ENCODE measurements at places on chromosomes 7 and 10. TPM values are rescaled to one million over a fixed set of nuclear protein-coding genes. Genes with fewer than 3 reads are reported as not detected.

- DNase-seq = no peak
Observed at GRCh38 chr7:111362506-111363054, 199.7 kb downstream of the IMMP2L start.

DNA sequence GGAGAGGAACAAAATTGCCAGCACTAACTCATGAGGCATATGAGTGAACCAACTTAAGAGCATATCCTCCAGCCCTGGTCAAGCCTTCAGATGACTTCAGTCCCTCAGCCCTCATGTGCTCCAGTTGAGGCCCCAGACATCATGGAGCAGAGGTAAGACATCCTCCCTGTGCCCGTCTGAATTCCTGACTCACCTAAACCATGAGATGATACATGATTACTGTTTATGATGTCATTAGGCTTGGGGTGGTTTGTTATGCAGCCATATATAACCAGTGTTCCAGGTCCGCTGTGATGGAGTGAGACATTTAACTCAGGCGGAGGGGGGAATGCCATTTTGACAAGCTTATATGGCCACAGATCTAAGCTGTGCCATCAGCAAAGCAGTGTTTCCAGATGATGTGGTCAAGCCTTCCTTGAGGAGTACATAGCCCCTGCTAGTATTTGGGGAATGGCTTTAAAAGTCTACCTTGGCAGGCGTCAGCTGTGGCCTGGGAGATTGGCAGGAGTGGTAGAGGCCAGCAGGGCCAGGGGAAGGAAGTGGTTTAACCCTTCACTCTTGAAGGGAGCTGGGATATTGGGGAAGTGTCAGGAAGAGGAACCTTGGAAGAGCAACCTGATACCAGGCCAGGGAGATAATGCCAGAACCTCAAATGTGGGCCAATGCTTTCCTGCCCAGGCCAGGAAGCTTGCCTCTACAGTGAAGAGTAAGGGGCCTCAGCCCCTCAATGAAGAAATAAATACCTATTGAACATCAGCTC lies 343.0 kb upstream of the PODXL start:
- DNase-seq = no peak

DNA sequence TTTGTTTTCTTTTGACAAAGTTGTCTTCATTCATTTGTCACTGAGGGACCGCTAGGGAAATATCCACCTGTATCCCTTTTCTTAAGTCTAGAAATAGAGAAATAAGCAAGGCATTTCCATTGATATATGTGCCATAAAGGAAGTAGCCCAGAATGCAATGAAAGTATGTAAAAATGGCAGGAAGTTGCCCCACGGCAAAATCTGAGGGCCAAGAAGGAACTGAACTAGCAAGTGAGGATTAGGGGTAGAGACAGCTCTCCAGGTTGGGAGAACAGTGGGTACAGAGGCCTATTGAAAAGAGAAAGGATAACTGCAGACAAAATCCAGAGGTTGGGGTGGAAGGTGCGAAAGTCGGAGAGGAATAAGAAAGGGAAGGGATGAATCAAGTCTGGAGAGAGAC lies 56.6 kb upstream of the TOMM7 start:
- no peak for DNase-seq

GRCh38 chr10:69957886-69958555 lies 94.6 kb upstream of the MACROH2A2 start:
- no peak for DNase-seq

DNA sequence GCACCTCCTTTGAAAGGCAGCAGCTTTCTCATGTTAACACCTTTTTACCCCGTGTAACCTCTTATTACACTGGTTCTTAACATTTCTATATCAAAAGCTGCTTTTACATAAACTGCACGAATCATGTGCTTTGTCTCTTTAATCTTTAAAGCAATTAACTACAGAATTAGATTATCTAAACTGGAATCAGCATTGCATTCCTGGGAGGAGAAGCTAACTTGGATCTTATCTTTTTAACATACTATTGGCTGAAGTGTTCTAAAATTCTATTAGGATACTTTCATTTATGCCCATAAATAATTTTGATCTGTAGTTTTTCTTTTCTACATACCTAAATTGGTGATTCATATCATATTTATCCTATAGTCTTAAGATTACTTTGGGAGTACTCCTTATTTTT lies 428.4 kb upstream of the IGFBP3 start:
- no peak for DNase-seq

DNA sequence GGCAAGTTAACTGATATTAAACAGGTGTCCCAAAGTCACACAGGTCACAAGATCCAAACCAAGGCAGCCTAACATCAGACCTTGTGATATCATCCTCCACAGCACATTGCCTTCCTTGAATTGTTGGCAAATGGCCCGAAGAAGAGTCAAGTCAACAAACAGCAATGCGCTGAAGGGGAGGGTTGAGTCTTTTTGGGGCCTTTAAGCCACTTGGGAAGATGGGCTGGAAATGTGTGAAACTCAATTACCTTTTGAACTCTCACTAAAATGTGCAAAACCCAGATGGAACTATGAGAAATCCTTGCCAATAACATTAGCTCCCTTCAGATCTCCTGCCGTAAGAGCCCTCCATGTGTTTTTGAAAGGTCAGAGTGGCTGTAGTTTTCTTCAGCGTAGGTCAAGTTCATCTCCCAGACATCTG lies 47.9 kb upstream of the STK17A start:
- DNase-seq = no peak

DNA sequence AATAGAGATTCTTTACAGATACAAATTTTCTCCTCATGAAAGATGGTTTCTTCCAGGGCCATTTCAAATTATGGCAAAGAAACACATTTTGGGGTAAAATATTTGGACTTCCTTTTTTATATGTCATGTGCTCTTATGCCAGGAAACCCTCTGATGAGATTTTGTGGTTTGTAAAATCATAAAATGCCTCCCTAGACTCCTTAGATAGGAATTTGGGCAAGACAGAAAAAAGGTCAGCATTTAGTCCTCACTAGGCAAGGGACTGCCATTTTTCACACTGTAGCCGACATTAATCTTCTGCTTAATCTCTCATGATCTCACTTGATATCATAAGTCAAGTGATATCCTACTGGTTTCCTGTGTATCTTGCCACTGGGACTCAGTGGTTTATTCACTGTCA lies 286.4 kb downstream of the ARHGAP12 start:
- DNase-seq = no peak

DNA sequence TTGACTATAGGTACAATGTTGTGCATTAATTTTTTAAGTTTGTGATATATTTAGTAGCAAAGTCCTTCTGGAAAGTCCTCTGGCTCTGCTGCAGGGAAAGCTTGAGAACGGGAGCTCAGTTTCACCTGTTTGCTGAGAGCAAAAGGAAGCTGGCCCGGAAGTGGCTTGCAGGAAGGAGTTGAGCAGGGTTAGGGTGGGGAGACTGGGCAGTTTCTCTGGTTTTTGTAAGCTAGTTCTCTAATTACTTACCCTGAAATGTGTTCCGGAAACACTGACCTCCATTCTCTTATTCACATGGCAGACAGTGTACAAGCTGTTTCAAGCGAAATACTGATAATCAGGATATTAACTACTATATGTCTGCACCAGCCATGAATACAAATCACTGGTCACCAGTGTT lies 22.3 kb downstream of the MAP3K8 start:
- no peak for DNase-seq

GRCh38 chr7:99752356-99752755 lies 17.4 kb upstream of the CYP3A7 start:
- DNase-seq = no peak

DNA sequence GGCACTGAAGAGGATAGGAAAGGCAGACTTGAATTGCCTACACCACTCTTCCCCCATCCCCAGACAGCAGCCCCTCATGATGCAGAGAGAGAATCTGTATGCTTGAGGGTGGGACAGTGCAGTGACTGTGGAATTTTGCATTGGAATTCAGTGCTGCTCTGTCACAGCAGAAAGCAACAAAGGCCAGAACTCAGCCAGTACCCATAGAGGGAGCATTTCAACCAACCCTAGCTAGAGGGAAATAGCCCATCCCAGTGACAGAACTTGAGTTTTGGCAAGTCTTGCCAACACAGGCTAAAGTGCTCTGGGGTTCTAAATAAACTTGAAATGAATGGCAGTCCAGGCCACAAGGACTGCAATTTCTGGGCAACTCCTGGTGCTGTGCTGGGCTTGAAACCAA lies 80.4 kb downstream of the TES start:
- DNase-seq = no peak

DNA sequence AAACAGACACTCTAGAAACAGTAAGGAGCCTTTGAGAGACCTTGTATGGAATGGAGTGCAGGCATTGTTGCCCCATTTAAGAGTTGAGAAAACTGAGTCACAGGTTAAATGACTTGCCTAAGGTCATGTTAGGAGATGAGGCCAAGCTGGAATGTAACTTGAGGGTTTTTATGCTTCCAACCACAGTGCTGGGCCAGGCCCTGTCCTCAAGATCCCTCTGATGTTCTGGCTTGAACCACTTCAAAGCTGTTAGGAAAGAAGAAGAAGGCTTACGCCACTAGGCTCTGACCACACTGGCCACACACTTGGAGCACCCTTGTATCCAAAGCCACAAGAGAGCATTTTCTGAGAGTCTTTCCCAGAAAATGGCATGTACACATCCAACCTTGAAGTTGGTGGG lies 42.7 kb downstream of the PLAU start:
- no peak for DNase-seq

DNA sequence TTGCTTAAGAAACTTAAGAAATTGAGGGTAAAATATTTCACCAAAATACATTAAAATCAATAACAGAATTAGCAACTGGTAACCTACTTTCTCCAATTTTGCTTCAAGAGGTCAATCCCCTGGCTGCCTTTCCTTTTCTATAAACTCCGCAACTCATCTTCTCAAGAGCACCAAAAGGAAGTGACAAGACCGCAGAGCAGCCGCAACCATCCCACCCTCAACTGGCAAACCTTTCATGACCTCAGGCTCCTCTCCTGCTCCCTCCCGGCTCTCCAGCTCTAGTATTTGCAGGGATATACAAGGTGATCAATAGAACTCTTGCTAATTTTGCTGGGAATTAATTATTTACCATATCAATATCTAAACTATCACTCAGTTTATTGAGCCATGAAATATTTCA lies 88.9 kb downstream of the ATE1 start:
- DNase-seq = no peak

GRCh38 chr7:76086070-76086469 lies 38.2 kb downstream of the MDH2 start:
- DNase-seq = no peak

DNA sequence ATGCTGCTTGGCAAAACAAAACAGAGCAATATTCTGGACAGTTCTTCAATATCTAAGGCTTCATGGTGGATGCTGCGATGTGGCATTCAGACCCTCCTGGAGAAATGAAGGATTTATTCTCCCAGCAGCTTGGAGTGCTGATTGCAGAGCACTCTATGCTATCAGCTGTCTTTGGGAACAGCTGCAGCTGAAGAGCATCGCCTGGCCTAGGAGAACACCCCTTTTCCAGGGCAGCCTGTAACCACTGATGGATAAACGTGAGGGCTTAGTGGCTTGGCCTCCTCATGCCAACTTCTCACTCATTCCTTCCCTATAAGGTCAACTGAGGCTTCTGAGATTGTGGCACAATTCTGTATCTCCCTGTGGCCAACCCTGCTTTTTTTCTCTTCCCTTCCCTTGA lies 638.1 kb upstream of the CNTNAP2 start:
- DNase-seq = no peak

DNA sequence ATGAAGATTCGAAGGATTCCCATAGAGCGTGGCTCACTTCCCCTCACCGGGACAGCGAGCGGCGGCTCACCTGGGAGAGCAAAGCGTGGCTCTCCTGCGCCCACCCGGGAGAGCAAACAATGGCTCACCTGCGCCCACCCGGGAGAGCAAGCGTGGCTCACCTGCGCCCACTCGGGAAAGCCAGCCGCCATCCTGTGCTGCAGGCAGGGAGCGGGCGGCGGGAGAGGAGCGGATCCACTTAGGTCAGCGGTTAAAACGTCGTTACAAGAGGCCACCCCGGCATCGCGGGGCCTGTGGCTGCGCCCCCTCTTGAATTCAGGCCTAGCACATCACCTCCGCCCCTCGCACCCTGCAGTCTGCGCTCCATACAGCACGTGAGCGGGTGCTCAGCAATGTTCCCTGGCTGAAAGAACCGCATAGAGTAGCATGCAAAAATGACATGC lies 461 bp upstream of the FIGNL1 start:
- no peak for DNase-seq

- DNase-seq = no peak
Observed at GRCh38 chr10:8975535-8975934, 921.0 kb downstream of the GATA3 start.

- no peak for DNase-seq
Observed at GRCh38 chr7:2192831-2193534, 39.8 kb downstream of the MAD1L1 start.

DNA sequence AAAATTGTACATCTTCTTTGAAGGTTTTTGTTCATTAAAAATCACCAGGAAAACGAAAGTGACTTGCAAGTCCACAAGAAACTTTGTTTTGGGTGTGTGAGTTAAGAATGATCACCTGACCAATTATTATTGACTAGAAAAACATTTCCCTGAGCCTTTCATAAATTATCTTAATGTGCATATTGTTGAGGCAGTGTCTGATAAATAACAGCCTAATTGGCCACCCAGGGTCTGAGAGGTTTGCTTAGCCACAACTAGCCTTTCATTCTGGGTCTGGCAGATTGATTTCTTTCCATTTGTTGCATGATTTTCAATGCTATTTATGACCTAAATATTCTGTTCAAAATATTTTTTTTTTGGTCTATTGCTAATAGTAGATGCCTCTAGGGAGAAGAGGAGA lies 152.8 kb downstream of the AUTS2 start:
- DNase-seq = no peak

- DNase-seq = no peak
Observed at GRCh38 chr7:43888993-43889945, 17.1 kb downstream of the URGCP start.

DNA sequence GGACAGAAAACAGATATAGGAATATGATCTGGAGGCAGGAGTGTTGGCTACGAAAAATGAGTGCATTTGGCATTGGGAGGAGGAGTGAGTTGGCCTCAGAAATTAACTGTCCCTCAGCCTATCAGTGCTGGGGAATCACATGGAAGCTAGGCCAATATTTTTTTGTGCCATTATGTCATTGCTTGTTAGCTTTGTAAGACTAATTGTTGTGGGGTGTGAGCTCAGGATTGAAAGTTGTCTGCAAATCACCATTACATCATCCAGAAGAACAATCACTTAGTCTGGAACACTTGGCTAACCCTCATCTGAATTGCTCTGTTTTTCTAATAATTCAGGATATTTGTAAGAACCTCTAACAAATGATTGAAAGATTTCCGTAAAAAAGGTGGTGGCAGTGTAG lies 45.2 kb upstream of the SEMA3D start:
- DNase-seq = no peak

DNA sequence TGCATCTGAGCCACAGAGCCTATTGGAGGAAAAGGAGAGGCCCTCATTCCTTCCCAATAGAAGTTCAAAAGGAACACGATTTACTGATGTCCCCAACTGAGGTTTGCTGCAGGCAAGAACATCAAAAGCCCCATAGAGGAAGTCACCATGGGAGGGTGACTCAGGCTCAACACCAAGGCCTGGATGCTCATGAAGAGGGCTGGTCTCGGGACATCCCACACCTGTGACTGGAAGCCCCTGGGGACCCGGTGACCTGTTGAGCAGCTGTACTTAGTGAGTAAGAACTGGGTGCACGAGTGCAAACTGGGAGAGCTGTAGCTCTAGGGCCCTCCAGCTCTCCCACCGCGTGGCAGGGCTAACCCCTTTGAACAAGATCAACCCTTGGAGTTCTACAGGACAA lies 38.0 kb downstream of the CYTH3 start:
- no peak for DNase-seq

The LIPK gene
- total RNA-seq = not detected

The IFIT1B gene
- total RNA-seq = not detected

The PRSS1 gene
- total RNA-seq = not detected

The GBX1 gene
- total RNA-seq = not detected

The PRSS37 gene
- not detected for total RNA-seq

The TMEM196 gene
- 1.4 TPM for total RNA-seq

The LDB3 gene
- 42.1 TPM for total RNA-seq

The VSTM4 gene
- 13.3 TPM for total RNA-seq

Data from sigmoid colon (tissue), 7 donors.